Cortex of kidney (tissue), 1 donor: ENCODE measurements at places on chromosomes 12 and 14.

GRCh38 chr14:103109535-103110441 lies 13.5 kb upstream of the TNFAIP2 start:
- no peak for DNase-seq

DNA sequence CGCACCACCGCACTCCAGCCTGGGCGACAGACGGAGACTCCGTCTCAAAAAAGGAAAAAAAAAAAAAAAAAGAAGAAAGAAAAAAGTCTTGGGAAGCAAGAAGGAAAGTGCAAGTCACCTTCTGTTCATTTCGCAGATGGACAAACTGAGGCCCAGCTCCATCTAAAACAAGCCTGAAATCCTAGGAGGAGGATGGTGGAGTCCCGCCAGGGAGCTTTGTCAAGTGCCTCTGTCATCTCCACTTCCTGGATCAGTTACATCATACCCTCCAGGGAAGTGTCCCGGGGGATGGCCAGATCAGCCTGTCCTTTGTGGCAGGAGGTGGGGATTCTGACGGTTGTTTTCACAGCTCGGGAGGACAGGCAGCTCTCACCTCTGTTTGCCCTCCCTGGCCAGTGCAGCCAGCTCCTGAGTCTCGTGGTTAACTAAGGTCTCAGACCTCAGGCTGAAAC lies 8.7 kb upstream of the SDSL start:
- DNase-seq, result no peak

GRCh38 chr12:90851800-90852718 lies 102.9 kb downstream of the CCER1 start:
- no peak for DNase-seq

- DNase-seq, result no peak
Observed at GRCh38 chr12:84397846-84398245, 514.8 kb downstream of the SLC6A15 start.

DNA sequence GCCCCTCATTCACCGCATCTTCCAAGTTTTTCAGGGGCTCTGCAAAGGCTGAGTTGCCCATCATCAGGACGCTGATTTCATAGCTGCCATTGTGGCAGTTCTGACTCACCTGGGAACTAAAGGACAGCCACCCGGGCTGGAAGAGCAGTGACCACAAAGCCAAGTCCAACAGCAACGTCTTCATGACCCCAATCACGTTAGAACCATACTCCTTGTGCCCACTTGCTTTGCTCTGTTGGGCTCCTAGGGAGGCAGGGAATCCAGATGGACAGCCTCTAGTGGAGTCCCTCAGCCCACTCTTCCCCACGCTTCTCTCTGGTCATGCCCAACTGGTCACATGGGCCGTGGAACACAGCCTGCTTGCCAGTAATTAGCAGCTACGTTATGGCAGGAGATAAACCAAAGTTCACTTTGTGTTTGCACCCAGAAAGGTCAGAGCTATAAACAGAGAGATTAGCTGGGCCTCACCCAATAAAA lies at the start of gene GUCY2C:
Gene GUCY2C, minus strand, starts transcription at position 335 of the 477 bp plus-strand sequence. Its CDS starts 151 bp downstream, at position 184.
- DNase-seq, result no peak

DNA sequence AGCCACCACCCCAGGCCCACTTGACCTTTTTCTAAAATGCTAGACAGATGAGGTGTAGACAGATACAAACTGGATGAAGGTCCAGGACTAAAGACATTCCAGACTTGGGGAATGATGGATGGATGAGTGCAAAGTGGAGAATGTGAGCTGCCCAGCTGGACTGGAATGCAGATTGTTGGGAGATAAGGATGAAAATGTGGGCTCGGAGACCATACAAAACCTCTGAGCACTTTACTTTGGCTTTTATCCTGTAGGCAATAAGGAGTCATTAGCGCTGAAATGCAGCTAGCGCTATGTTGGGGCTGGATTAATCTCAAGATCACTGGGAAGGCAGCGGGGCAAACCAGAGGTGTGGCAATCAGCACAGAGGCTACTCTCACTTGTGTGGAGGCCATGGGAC lies 64.7 kb upstream of the GNPNAT1 start:
- no peak for DNase-seq

- DNase-seq, result no peak
Observed at GRCh38 chr12:68675101-68675842, 11.5 kb upstream of the NUP107 start.

GRCh38 chr12:90129366-90130030 lies 420.9 kb upstream of the ATP2B1 start:
- DNase-seq, result no peak

GRCh38 chr12:56884421-56884820 lies 49.8 kb downstream of the SDR9C7 start:
- DNase-seq, result no peak

DNA sequence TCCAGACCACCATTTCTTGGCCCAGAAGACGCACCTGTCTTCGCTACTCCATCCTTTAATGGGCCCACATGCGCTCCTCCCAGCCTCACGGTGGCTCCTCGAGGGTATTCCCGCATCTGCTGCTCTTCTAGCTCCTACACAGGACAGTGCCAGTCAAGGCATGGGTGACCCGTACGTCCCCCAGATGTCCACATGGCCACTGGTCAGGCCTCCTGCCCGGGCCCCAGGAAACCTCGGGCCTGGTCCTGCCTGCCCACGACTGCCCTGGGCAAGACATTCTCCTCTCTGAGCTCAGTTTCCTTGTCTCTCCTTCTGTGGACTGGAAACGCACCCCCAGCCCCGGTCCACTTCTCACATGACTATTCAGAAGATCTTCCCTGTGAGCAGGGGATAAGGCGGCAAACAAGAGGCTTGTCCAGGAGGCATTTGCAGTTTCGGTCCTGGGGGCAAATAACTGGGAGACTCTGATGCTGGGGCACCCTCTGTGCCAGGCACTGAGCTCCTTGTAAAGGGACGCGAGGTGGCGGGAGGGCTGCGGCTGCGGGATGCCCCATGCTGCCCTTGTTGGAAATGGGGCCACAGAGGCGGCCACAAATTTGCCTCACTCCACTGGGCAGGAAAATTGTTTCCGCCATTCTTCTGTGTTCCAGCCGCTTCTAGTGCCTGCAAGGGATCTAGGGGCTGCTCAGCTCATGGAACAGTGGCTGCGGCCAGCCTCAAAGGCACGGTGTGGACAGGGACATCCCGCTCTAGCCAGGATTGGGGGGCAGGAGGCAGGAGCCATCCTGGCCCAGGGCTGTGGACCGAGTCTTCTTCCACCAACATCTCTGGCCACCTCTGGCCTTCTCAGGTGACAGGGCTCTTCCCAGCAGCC lies 6.8 kb upstream of the BEGAIN start:
- DNase-seq, result no peak

DNA sequence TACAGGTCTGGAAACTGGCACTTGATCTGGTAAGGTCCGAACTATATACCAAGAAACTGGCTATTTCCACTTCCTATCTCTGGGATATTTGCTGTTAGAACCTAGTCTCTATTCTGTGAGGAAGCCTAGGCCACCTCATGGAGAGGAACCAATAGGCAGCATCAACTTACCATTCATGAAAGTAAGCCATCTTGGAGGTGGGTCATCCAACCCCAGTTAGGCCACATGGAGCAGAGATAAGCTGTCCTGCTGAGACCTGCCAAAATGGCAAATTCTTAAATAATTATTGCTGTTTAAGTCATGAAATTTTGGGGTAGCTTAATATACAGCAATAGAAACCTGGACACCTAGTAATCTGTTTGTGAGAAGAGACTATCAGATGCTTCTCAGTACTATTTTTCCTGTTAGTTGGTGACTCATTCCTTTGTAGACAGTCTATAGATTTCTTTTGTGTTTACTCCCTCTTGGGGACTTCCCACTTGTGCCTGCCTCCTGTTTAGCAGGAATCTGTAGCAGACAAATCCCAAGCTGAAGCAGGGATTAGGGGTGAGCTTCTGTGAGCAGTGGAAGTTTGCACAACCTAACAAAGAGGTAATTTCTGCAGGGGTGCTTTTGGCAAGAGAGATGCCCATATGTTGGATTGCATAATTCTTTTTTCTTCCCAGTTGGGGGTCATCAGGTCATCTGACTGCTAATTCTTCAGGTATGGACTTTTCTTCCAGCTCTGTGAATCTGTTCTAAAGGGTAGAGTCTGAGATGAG lies 136.8 kb downstream of the IGF1 start:
- DNase-seq, result no peak

- DNase-seq, result no peak
Observed at GRCh38 chr12:130161261-130162243, 712 bp upstream of the FZD10 start.
